ENCODE measurements at places on chromosomes 5 and 9. TPM values are rescaled to one million over a fixed set of nuclear protein-coding genes. Genes with fewer than 3 reads are reported as not detected.

PFN3 gene
- not detected for total RNA-seq

CCNO gene
- total RNA-seq = not detected

IFNA2 gene
- total RNA-seq = not detected

FREM1 gene
- under 0.01 TPM for total RNA-seq

MROH2B gene
- total RNA-seq = not detected

DNA sequence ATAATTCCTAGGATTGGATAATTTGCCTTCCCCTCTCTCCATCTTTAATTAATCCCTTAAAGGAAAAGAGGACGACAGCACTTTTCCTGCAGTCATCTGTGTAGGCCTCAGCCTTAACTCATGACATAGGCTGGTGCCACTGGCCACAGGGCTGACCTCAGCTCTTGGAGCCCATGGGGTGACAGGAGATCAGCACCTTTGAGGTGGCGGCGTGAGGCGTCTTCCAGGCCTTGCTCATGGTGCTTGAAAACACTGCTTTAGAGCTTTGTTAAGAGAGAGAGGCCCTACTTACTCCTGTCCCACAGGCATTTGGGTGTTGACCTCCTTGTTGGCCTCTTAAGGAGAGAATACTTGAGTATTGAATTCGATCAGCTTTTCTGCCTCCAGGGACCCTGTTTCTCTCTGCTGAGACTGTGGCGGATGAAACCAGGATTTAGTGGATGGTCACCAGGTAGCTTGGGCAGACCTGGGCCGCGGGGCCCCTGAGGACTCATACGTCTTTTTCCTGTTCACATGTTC, 23.4 kb downstream of the TENT4A start:
- no peak overlapping the region for H3K4me3 ChIP-seq
- H3K27me3 ChIP-seq = no peaks in the 10 kb centered on the region
- H3K27ac ChIP-seq = no peak overlapping the region
- peaks cover 21% of the 10 kb centered on the region for H3K4me1 ChIP-seq
- peaks cover 6% of the 10 kb centered on the region for H3K36me3 ChIP-seq
- DNase-seq = no peak

- DNase-seq = no peak
- peaks cover 19% of the 10 kb centered on the region for H3K27me3 ChIP-seq
- no peak overlapping the region for H3K27ac ChIP-seq
- H3K36me3 ChIP-seq = no peaks in the 10 kb centered on the region
Measured at GRCh38 chr9:133273819-133274218, 1.2 kb downstream of the ABO start.

DNA sequence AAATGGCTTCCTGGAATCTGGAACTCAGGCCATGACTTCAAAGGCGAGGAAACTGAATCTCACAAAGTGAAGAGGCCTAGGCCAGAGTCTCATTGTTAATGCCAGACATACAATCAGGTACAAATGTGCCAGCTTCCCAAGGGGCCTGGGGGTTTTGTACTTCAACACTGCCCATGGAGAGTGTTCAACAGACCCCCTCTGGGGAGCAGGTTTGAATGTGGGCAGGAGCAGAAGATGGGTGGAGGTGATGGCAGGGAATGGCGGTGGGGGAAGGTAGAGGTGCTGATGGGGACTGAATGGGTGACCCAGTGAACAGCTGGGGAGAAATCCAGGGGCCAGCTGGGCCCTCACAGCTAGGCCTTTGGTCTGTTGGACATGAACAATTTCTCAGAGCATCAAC, 12.0 kb downstream of the FOXI1 start:
- H3K36me3 ChIP-seq = no peaks in the 10 kb centered on the region
- DNase-seq = no peak
- H3K27ac ChIP-seq = no peak overlapping the region
- no peaks in the 10 kb centered on the region for H3K4me1 ChIP-seq

DNA sequence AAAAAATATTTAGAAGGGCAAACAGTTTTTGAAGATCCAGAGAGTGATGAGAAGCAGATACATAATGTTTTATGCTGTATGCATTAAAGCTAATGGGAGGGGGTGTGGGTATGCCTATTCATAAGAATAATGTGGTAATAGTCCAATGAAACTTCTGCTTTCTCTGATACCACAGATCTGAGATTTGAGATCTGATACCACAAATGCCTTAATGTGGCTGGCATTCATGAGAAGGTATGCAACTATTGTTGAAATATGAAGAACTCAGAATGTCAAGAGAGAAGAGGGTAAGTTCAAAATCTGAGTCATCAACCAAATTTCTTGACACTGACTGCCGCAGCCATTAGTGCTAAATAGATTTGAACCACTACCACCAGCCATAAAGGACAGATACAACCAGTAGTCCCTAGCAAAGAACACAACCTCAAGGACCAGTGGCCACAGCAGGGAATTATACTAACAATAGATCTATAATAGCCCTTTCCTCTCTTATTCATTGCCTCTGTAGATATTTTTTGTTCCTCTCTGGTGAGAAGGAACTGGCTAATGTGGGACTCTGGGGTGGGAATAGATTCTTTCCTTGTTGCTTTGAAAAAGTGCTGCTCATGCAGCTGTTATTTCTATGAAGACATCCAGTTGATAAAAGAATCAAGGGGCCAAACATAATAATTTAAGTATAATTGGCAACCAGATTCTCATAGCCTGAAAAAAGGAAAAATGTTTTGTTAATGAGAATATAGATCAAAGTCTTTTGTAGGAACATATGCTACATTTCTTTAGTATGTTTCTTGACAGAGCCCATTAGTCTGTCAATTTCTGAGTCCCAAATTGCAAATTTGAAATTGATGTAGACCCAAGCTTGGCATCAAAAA, 256.5 kb upstream of the ZNF608 start:
- H3K27me3 ChIP-seq = no peaks in the 10 kb centered on the region
- no peak for DNase-seq
- H3K4me1 ChIP-seq = no peaks in the 10 kb centered on the region
- no peaks in the 10 kb centered on the region for H3K36me3 ChIP-seq
- H3K27ac ChIP-seq = no peak overlapping the region

- DNase-seq = no peak
- H3K4me3 ChIP-seq = no peak overlapping the region
- H3K27me3 ChIP-seq = no peaks in the 10 kb centered on the region
Measured at GRCh38 chr5:170334626-170335025, 37.0 kb upstream of the LCP2 start.

DNA sequence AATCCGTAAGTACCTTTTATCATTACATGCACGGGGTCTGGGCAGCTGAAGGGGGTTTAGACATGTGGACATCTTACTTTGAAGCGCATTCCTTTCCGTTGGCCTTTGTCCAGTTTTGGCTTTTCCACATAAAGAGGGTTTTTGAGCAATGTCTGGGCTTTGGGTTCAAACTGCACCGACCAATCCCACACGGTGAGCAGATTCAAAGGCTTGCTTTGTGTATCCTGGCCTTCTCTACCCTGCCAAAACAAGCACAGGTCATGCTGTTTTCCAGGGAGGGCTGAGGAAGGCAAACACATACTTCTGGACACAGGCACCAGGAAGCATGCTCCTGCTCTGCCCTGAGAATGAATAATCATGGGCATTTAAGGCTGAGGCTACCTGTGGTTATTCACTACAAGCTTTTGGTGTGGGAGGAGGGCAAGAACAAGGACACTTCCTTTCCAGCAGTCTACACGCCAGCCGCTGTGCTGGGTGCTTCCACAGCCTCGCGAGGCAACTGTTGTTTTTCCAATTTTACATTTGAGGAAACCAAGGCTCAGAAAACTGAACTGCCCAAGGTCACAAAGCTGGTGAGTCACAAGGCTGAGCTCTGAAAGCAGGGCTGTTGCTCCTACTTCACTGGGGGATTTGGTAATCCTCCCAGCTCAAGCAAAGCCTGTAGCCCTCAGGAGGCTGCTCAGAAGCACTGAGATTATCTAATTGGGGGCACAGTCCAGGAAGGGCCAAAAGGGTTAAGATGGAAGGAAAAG, 59.8 kb upstream of the GOLPH3 start:
- H3K36me3 ChIP-seq = peaks cover 4% of the 10 kb centered on the region
- DNase-seq = peak; percentile 61
- H3K27me3 ChIP-seq = no peaks in the 10 kb centered on the region
- H3K4me3 ChIP-seq = no peak overlapping the region
- H3K27ac ChIP-seq = no peak overlapping the region

GRCh38 chr5:159891371-159891770, 24.9 kb upstream of the ADRA1B start:
- DNase-seq = no peak
- no peaks in the 10 kb centered on the region for H3K36me3 ChIP-seq
- peaks cover 8% of the 10 kb centered on the region for H3K4me1 ChIP-seq
- no peaks in the 10 kb centered on the region for H3K27me3 ChIP-seq

GRCh38 chr9:36848946-36849345, 185.1 kb downstream of the PAX5 start:
- H3K4me1 ChIP-seq = no peaks in the 10 kb centered on the region
- no peak overlapping the region for H3K27ac ChIP-seq
- peaks cover 15% of the 10 kb centered on the region for H3K27me3 ChIP-seq
- no peaks in the 10 kb centered on the region for H3K36me3 ChIP-seq
- no peak overlapping the region for H3K4me3 ChIP-seq
- DNase-seq = no peak

GRCh38 chr9:37967761-37968080, 63.8 kb upstream of the SLC25A51 start:
- H3K27me3 ChIP-seq = no peaks in the 10 kb centered on the region
- DNase-seq = no peak
- H3K36me3 ChIP-seq = peaks cover 7% of the 10 kb centered on the region
- H3K4me3 ChIP-seq = no peak overlapping the region
- peak overlapping the region; percentile 60 for H3K27ac ChIP-seq
- peaks cover 36% of the 10 kb centered on the region for H3K4me1 ChIP-seq

GRCh38 chr5:173743641-173744343, 127.3 kb upstream of the BOD1 start:
- H3K4me3 ChIP-seq = no peak overlapping the region
- no peak for DNase-seq
- H3K27me3 ChIP-seq = no peaks in the 10 kb centered on the region

DNA sequence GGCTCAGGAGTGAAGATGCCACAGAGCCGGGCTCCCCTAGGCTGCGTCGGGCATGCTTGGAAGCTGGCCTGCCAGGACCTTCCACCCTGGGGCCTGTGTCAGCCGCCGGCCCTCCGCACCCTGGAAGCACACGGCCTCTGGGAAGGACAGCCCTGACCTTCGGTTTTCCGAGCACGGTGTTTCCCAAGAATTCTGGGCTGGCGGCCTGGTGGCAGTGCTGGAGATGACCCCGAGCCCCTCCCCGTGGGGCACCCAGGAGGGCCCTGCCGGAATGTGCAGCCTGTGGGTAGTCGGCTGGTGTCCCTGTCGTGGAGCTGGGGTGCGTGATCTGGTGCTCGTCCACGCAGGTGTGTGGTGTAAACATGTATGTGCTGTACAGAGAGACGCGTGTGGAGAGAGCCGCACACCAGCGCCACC, 113.1 kb downstream of the RXRA start:
- peaks cover 3% of the 10 kb centered on the region for H3K36me3 ChIP-seq
- H3K27ac ChIP-seq = no peak overlapping the region
- no peak for DNase-seq
- H3K4me1 ChIP-seq = peaks cover 24% of the 10 kb centered on the region
- peaks cover 3% of the 10 kb centered on the region for H3K27me3 ChIP-seq

GRCh38 chr9:38358390-38359296, 33.9 kb upstream of the ALDH1B1 start:
- no peak overlapping the region for H3K4me3 ChIP-seq
- H3K4me1 ChIP-seq = peaks cover 5% of the 10 kb centered on the region
- H3K27ac ChIP-seq = no peak overlapping the region
- DNase-seq = no peak
- no peaks in the 10 kb centered on the region for H3K27me3 ChIP-seq
- no peaks in the 10 kb centered on the region for H3K36me3 ChIP-seq

DNA sequence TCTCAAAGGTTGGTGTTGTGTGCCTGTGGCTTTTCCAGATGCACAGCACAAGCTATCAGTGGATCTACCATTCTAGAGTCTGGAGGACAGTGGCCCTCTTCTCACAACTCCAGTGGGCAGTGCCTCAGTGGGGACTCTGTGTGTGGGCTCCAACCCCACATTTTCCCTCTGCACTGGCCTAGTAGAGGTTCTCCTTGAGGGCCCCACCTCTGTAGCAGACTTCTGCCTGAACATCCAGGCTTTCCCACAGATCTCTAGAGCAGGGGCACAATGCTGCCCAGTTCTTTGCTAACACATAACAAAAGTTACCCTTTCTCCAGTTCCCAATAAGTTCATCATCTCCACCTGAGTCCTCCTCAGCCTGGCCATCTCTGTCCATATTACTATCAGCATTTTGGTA, 102.1 kb upstream of the ANKRD55 start:
- no peak overlapping the region for H3K4me3 ChIP-seq
- no peaks in the 10 kb centered on the region for H3K36me3 ChIP-seq
- no peak for DNase-seq
- H3K4me1 ChIP-seq = no peaks in the 10 kb centered on the region
- H3K27ac ChIP-seq = no peak overlapping the region

DNA sequence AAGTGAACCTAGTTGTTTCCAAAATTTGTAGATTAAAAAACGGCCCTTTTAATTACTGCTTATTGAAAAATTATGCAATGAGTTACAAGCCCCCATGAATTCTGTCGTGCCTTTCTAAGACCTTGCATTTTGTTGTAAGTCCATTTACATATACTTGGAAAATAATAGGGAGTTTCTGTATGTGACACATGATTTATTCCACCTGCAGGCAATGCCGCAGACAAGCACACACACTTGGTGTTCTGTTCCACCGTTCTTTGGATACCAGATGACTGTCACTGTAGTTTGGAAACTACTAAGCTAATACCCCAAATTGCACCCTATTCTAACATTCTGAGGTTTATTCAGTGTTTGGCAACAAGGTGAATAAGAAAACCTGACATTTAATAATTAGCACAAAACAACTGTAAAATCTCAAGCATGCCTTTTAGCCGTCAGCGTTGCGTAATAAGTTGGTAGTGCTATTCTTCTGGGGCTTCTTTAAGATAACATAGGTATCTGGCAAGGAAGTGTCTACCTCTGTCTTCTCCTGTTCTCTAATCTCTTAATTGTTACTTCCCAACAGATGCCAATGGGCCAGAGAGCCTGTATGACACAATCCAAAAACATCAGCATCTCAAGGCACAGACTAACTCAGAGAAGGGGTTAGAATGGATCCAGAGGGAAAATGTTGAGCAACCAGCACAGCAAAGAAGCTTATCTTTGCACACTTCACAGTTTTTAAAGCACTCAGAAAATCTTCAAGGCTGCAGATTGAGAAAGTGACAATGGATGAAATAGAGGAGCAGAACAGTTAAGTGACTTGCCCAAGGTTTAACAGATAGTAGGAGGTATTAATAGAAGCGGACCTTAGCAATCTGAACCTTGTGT, 48.2 kb upstream of the DPYSL3 start:
- H3K27ac ChIP-seq = no peak overlapping the region
- H3K27me3 ChIP-seq = peaks cover 2% of the 10 kb centered on the region
- no peaks in the 10 kb centered on the region for H3K36me3 ChIP-seq
- H3K4me3 ChIP-seq = no peak overlapping the region

- DNase-seq = peak; percentile 39
- no peak overlapping the region for H3K27ac ChIP-seq
- no peaks in the 10 kb centered on the region for H3K4me1 ChIP-seq
- H3K4me3 ChIP-seq = no peak overlapping the region
Measured at GRCh38 chr9:109143881-109144562, 23.0 kb downstream of the FRRS1L start.
